SJCRH30 (cell line): ENCODE measurements at places on chromosomes 12 and 14.

GRCh38 chr12:58925111-58925611 lies 4.9 kb upstream of the LRIG3 start:
- no peak for DNase-seq

DNA sequence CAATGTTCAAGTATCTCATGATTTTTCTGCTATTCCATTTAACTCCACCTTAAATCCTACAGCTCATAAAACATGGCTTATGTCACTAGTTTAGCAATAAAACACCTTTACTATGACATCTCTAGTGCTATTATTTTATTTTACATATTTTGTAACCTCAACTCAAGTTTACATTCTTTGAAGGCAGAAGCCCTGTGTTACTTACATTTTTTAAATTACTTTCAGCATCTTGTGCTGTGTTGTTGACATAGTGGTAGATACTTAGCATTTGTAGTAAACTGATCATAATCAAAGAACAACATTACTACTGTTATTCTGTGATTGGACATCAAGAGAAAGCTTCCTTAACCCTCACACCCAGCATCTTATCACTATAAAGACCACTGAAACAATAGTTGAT lies 216.1 kb downstream of the BMP4 start:
- DNase-seq, result no peak

GRCh38 chr12:91603060-91603459 lies 420.4 kb upstream of the DCN start:
- DNase-seq, result no peak

GRCh38 chr12:105548626-105549025 lies 218.1 kb downstream of the C12orf75 start:
- no peak for DNase-seq

DNA sequence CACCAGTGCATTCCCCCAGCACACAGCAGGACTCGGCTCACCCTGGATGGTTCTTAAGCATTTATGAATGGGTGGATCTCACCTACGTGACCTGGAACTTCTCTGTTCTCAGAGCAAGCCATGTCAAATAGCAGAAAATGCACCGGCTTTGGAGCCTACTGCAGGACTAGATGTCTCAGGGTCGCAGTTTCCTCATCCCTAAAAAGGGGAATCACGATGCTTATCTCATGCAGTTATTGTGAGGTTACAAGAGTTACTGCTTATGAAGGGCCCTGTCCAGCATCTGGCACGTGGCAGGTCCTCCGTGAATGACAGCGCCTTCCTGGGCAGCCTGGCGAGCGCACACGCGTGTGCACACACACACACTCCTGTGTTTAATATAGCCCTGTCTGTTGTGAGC lies 128.5 kb downstream of the ETV6 start:
- no peak for DNase-seq

DNA sequence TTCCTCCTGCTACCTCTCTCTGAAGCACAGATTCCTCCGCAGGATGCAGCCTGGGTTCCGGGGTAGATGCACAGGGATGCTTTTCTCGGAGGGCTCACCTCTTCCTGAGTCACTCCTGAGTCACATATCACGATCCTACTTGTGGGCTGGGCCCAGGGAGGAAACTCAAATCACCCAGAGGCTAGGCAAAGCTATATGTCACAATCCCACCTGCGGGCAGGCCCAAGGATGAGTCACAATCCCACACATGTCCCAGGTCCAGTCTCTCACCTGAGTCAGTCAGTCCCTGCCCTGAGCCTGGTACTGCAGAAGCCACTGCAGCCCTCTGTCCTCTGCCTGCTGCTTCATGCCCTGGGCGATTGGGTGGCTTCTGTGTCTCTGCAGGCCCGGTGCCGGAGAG lies 149.0 kb upstream of the GSC start:
- DNase-seq, result no peak

- DNase-seq, result peak; percentile 14
Measured at GRCh38 chr12:75672200-75672599, 160.8 kb upstream of the KRR1 start.

GRCh38 chr12:97203408-97203807 lies 259.2 kb upstream of the RMST start:
- DNase-seq, result no peak

GRCh38 chr12:59131462-59131861 lies 211.2 kb upstream of the LRIG3 start:
- no peak for DNase-seq

- peak; percentile 75 for DNase-seq
Measured at GRCh38 chr12:54419088-54419887, at the start of gene ITGA5. ITGA5 (minus strand) TSS chr12:54419266; CDS start chr12:54419198, 68 bp downstream.

DNA sequence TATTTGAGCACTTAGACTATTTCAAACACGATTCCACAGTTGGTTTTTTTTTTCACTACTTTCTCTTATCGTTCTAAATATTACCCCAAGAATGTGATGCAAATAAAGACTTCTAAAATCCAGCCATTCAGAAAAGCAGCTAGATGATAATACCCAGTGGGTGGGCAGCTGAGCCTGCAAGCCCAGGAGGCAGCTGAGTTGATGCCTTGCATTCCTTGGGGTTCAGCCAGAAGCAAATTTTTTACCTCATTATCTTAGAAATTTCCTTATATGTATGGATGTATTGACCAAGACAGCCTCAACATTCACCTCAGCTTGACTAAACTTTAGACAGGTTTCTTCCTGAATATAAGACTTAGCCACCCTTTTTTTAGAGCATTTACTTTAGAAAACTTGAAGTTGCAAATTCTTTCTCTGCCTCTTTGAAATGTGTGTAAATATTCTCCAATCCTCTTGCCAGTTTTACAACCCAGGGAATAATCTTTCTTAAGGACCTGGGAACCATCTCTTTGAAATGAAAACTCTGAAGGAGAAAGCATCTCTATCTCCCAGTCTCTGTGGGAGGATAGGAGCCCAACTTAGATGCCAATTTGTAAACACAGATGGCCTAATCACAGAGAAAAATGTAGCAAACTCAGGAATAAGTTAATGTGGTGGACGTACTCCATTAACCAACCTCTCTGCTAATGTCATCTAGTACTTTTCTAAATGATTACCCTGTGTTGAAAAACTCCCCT lies 52.2 kb upstream of the ANP32D start:
- DNase-seq, result no peak

DNA sequence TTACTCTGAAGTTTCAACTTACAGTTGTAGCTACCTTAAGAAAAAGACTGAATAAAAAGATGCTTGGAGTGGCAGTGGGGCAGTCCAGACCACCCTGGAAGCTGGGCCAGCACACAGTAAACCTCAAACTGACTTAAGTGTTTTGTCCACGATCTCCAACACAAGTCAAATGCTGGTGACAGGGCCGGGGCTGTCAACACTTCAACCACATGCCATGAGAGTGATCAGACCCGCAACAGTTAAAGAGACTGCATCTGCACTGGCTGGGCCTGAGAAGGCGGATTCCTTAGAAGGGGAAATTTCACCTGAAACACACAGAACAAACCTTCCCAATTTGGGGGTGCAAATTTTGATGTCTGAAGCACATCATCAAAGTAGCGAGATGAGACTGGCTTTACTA lies 223.5 kb upstream of the CAND1 start:
- DNase-seq, result no peak

- no peak for DNase-seq
Measured at GRCh38 chr14:90116444-90116843, 54.6 kb downstream of the KCNK13 start.

DNA sequence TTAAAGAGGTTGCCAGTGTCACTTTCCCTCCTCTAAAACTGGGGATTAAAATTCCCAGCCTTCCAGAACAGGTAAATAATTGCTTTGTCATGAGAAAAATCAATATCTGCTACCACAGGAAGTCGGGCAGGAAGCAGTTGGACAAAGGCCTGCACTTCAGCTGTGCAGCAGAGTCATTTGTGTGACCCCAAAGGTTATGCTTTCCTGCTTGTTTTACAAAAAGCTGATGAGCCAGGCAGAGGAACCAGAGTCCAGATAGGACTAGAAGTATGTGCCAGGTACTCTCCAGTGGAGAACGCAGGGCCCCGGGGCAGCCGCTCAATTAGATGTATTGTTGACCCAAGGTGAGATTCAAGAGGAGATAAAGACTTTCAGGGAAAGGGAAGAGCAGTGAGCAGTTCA lies 117.1 kb upstream of the FRMD6 start:
- DNase-seq, result peak; percentile 54

GRCh38 chr14:63180011-63180410 lies 24.2 kb upstream of the RHOJ start:
- no peak for DNase-seq

- DNase-seq, result no peak
Measured at GRCh38 chr12:2353691-2354090, 300.9 kb downstream of the CACNA1C start.

GRCh38 chr12:14410177-14410576 lies 44.7 kb downstream of the ATF7IP start:
- DNase-seq, result no peak

DNA sequence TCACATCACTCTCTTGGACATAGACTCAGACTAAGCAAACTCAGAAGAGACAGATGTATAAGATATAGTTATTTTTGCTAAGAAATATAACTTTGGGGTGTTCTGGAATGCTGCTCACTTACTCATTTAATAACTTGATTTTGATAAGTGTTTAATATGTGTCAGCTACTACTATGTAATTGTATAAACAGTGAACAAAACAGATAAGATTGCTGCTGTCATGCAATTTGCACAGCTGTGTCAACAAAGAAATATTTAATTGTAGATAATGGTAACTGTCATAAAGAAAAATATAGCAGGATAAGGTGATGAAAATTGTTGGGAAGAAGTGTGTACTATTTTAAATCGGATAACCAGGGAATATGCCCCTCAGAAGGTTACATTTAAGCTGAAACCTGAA lies 84.1 kb upstream of the ZDHHC17 start:
- DNase-seq, result no peak

- DNase-seq, result no peak
Measured at GRCh38 chr14:51668870-51669269, 17.2 kb downstream of the FRMD6 start.

GRCh38 chr12:47561746-47562145 lies 144.1 kb downstream of the RPAP3 start:
- no peak for DNase-seq

DNA sequence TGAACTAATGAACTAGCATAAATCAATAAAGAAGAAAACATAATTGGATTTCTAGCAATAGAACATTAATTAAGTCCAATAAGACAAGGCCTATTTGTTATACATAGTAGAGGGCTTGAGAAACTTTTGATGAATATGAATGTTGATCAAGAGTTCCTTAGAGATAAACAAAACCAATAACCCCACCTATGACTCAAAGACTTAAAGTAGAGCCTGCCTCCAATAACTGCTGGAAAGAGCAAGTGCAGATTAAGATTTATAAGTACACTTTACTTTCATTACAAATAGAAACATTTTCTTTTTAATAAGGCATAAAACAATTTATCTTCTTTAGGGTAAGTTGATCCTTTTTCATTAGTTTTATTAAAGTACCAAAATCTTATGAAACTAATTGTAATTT lies 185.7 kb downstream of the SRGAP1 start:
- no peak for DNase-seq

DNA sequence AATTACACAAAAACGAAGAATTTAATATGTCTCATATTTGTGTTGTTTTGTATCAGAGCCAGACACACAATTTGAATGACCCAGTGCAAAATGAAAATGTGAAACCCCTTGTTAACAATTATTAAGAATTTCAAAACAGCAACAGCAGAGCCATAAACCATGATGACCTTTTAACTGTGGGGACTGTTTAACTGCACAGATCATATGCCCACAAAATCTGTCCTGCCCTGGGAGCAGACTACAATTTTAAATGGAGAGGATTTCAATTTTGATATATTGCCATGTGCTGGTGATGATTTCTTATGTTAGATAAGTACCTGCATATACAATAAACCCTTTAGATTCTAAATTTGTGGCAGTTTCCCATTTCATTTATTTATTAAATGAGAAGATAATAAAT lies 455.5 kb upstream of the MGAT4C start:
- DNase-seq, result no peak

DNA sequence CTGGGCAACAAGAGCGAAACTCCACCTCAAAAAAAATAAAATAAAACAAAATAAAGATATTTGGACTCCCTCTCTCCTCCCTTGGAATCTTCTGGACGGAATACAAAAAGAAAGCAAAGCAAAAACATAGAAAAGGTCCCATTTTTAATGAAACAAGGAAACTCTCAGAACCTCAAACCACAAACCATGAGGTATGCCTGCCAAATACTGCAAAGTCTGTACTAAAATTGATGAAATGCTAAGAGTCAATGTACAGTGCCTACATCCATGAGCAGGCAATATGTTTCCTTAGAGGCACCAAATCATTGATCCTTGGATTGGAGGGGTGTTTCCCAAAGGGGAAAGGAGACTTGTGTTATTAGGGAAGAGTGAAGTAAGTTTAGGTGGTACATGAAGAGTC lies 8.2 kb upstream of the RPS6KA5 start:
- no peak for DNase-seq

DNA sequence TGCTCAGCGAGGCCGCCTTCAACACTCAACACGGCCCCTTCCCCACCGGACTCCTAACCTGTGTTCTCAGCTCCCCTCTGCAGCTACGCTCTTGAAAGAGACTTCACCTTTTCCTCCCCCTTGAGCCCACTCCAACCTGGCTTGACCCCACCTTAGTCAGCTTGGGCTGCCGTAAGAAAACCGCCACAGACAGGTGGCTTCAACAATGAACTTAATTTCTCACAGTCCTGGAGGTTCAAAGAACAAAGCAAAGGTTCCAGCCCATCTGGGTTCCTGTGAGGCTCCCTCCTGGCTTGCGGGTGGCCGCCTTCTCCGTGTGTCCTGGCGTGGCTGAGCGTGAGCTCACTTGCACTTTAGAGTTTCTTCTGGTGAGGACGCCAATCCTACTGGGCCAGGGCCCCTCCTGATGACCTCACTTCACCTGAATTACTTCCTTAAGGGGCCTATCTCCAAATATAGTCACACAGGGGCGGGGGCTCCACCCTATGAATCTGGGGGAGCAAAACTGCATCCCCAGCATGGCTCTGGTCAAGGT lies 138.8 kb downstream of the CALM1 start:
- no peak for DNase-seq

DNA sequence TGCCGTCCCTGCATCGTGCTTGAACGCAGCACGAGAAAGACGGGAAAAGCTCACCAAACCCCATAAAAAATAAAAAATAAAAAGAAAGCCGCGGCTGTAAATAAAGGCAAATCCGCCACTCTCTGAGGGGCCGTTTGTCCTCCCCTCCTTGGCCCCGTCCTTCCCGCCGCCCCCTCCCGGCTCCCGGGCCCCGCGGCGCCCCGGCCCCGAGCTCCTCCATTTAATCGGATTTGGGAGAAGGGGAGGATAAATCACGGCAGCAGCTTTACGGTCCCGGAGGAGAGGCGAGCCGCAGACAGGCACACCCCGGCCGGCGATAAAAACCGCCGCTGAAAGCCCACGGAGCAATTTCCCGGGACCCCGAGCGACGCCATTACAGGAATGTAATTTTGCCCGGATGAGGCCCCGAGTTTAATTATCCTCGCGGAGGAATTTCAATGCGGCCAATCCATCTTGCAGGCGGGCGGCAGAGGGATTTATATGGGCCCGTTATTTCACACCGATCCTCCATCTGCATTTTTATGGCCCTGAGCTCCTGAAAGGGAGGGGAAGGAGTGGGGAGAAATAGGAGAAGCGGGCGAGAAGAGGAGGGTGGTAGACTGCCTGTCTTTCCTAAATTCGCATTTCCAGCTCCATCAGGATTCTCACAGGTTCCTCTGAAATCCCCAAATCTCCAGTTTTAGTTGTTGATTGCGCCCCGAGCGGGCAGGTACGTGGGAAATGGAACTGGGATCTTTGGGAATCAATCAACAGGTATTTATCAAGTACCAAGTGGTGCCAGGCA lies 1.3 kb upstream of the ATP5MC2 start:
- peak; percentile 48 for DNase-seq

- DNase-seq, result no peak
Measured at GRCh38 chr14:51335531-51335930, 95.5 kb downstream of the TMX1 start.

- no peak for DNase-seq
Measured at GRCh38 chr12:45587877-45588533, 141.5 kb upstream of the ARID2 start.
